AG20443 (cell line): ENCODE measurements at places on chromosomes 1 and 21.
A peak's percentile ranks its signal among the peaks of the same experiment; 100 is the strongest.

GRCh38 chr21:14889080-14889810 lies 175.6 kb downstream of the NRIP1 start:
- peak; percentile 24 for DNase-seq

DNA sequence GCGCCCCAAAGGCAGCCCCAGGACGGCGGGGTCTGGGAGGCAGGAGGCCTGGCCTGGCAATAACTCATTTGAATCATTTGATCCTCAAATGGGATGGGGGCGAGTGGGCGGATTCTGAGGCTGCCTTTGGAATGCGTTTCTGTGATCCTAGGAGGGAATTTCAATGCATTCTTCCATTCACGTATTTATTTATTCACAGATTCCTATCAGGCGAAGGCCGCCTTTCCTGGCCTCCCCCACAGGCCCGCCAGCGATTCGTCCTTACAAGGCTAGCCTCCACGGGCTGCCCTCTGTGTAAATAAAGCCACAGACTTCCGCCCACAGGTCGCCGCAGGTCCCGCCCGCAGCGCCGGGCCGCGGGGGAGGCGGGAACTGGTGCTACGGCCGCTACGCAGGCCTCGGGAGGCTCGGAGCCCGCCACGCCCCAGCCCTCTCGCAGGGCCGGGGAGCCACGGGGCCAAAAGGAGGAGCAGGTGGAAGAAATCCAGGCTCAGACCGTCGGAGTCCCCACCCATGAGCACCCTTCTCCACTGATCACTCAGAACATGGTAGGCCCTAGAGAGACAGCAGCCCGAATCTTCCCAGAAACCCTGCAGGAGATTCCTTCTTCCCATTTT lies 31.3 kb upstream of the JUN start:
- peak; percentile 90 for DNase-seq

DNA sequence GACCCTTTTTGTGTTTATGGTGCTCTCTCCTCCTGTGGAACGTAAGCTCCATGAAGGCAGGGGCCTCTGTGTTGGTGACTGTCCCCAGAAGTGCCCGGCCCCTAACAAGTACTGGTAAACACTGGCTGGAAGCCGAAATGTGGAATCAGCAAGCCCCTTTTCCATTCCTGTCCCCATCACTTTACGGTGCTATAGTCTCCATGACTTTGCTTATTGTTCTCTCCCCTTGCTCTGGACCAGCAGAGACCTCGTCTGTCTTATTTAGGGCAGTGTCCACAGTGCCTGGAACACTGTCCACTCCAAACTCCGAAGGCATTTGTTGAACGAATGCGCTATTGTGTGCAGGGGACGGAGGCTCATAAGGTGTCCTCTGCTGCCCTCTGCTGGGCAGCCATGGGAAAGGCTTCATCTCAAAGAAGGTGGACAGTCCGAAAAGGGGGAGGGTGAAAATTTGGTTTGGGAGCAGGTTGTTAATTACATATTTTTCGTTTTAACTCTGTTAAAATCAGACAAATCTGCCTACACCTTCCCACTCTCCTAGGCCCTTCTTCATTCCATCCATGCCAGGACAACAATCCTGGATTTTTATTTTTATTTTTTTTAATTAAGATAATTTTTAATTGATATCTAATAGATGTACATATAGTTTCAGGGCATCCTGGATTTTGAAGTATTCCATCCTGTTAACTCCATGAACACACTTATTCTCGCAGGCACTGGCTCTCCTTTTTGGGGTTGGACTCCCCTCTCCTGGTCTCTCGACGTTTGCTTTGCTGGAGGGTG lies 115.6 kb downstream of the PGBD5 start:
- DNase-seq: peak; percentile 90

DNA sequence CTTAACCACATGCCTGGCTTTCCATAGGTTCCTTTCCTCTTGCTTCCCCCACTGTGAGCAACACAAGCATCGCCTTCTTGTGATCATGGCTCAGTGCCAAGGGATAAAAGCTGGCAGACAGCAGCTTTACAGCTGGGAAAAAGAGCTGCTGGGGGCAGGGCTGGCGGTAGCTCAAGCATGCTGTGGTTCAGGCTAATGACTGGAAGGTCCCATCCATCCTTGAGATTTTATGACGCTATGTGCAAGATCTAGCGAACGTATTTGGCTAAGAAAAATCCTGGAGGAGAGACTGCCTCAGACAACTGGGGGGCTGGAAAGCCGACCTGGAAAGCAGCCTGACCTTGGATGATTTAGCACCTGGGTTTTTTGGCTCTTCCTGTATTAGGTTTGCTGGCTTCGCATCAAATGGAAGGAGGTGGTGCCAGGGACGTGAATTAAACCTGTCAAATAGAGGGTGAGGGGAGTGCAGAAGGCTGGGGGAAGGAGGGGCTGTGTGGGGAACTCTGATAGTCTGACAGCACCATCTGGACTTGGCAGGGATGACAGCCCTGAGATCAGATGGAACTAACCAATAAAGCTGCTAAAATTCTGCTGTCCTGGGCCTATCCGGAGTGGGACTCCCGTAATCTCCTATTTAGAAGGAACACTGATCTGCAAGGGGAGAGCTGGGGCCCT lies 34.8 kb downstream of the ZMYND12 start:
- DNase-seq: peak; percentile 60

- no peak for DNase-seq
Observed at GRCh38 chr1:76824106-76824505, 43.2 kb upstream of the ST6GALNAC5 start.
